ENCODE measurements at places on chromosomes 4 and X.

GRCh38 chrX:6095469-6095868, 133.2 kb downstream of the NLGN4X start:
- DNase-seq = no peak

- DNase-seq = no peak
Measured at GRCh38 chr4:185318679-185319078, 77.0 kb downstream of the LRP2BP start.

DNA sequence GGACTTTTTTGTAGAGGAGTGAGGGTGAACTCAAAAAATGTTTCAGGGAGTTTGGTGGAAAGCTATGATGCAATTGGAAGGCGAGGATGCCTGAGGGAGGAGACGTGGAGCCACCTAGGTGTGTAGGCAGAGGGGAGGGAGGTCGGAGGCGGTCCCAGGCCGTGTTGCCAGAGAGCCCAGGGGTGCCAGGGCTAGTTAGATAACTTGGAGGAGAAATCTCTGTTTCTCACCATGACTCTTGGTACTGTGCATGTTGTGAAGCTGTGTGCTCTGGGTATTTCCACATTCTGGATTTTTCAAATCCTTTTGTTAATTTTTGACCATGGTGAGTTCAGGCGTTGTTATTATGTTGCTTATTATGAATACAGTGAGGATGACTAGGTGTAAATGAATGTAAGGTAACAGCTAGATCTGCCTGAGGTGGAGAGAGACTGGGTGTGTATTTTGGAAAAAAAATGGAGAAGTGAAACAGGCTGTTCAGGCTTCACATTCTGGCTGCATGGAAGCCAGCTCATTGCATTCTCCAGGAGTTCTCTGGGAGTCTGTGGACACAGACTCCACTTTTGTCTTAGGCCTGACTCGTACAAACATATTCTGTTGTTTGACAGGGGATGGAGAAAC, 4.5 kb downstream of the RAB9A start:
- no peak for DNase-seq

DNA sequence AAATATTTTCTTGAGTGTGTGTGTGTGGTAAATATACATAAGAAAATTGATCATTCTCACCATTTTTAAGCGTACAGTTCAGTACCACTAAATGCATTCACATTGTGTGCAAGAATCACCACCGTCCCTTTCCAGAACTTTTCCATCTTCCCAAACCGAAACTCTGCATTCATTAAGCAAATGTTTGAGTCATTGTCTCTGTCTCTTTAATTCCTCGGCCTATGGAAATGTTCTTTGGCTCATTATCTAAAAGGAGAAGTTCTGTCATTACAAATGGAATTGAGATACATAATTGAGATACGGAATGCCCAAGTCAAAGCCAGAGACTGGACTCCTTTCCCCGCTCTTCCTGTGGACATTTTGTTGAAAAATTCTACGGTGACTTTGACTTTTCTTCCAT, 168.9 kb downstream of the DCLK2 start:
- no peak for DNase-seq

GRCh38 chrX:150291014-150291413, 72.1 kb upstream of the MAMLD1 start:
- DNase-seq = no peak

- DNase-seq = no peak
Measured at GRCh38 chr4:73098016-73098415, 28.5 kb upstream of the COX18 start.

DNA sequence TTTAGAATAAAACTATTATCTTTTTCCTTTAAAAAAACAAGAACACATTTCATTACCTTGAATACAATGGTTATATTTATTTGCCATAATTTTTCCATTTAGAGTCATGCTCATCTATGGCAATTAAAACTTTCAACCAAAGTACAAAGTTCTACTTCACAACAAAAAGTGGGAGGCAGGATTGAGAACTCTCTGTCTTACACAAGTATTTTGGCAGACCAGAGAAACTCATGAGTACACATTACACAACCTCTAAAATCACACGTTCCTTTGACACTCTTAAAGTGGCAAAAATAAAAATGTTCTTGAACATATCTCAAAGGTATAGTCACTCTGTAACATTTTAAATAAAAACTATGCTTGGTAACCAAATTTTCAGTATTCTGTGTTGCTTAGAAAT, 213.4 kb downstream of the IL15 start:
- DNase-seq = no peak

GRCh38 chr4:147547314-147548056, 66.6 kb downstream of the EDNRA start:
- DNase-seq = no peak

DNA sequence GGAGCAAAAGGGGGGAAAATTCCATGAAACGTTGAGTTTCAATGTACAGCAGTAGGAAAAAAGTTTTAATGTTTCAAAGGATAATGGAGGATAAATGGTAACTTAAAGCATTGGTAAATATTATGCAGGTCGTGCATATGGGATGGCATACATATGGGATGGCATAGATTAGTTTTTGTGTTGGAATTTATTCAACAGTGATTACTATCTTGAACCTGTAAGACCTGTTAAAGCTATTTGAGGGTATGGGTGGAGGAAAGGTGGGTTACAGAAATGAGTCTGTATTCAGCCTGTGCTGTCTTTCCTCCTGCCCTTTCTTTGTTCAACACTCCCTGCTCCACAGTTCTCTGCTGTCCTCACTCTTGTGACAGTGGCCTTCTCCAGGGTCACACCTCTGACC, 54.6 kb downstream of the ARHGAP10 start:
- no peak for DNase-seq

- no peak for DNase-seq
Measured at GRCh38 chr4:94413085-94413840, 38.5 kb upstream of the PDLIM5 start.

DNA sequence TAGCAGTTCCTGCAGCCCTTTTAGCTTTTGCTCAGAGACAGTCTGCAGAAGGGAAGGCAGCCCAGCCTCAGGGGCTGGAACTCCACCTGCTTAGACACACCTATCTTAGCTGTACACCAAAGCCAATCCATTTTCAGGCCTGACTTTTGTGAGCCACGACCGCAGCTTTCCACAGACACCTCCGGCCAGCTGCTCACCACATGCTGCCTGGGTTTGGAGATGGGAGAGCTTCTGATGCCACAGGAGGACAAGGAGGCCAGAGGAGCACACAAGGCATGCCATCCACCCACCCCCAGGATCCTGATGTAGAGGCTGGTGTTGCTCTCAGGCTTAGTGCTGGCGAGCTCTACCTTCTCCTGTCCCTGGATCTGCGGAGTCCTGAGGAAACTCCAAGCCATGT, 141.8 kb upstream of the NALF2 start:
- no peak for DNase-seq

- DNase-seq = no peak
Measured at GRCh38 chr4:139550724-139551429, 5.1 kb downstream of the SETD7 start.

DNA sequence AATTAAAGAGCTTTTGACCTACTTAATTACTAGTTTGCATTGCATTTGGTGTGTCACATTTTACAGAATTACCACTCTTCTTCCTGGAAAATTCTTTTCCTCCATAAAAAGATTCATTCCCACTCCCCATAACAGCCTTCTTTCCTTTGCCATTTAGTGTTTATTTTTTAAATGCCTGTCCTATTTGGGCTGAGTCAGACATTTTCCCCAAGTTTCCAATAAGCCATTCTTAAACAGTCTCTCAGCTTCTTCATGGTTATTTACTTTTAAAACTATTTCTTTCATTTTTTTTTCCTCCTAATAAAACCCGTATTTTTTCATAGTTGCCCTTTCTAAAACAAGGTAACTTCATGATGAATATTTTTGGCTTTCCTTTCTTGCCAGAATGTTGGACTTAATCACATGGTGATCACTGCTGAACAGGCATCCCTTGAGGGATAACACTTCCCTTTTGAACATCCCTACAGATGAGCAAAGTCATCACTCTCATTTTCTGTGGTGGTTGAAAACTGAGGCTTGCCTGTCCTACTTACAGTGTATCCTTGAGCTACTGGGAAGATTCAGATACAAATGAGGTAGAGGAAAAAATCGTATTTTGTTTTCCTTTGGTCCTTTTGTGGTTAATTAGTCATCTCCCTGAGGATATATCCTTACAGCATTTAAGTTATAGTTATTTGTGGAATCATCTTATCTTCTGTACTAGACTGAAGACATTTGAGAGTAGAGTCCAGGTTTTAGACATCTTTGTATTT, 520.5 kb upstream of the NR3C2 start:
- DNase-seq = no peak

- DNase-seq = no peak
Measured at GRCh38 chr4:84224522-84224921, 274.6 kb downstream of the NKX6-1 start.

GRCh38 chr4:56505269-56506130, at the start of gene ARL9:
TSS of gene ARL9 (plus strand) at chr4:56505791. CDS start at chr4:56505863, 72 bp downstream.
- no peak for DNase-seq

DNA sequence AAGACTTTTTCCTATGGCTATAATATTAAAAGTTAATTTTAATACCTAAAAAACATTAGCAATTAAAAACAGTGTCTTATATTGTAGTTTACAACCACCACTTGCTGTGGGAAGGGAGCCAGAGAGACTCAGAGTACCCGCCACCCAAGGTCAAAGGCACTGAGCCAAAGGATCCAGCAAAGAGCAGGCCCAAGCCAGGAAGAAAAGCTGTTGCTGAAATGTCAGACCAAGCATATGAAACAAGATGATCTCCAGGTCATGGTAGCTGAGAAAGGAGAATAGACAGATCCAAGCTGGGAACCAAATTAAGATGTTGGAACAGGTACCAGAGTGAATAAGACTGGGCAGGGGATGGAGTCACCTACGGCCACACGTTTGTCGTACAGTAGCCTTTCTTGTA, 18.8 kb upstream of the ATOH1 start:
- DNase-seq = no peak

DNA sequence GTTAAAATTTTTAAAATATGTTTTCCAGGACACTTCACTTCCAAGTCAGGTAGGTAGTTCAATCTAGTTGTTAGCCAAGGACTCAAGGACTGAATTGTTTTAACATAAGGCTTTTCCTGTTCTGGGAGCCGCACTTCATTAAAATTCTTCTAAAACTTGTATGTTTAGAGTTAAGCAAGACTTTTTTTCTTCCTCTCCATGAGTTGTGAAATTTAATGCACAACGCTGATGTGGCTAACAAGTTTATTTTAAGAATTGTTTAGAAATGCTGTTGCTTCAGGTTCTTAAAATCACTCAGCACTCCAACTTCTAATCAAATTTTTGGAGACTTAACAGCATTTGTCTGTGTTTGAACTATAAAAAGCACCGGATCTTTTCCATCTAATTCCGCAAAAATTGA, 49.7 kb downstream of the XIAP start:
- no peak for DNase-seq

DNA sequence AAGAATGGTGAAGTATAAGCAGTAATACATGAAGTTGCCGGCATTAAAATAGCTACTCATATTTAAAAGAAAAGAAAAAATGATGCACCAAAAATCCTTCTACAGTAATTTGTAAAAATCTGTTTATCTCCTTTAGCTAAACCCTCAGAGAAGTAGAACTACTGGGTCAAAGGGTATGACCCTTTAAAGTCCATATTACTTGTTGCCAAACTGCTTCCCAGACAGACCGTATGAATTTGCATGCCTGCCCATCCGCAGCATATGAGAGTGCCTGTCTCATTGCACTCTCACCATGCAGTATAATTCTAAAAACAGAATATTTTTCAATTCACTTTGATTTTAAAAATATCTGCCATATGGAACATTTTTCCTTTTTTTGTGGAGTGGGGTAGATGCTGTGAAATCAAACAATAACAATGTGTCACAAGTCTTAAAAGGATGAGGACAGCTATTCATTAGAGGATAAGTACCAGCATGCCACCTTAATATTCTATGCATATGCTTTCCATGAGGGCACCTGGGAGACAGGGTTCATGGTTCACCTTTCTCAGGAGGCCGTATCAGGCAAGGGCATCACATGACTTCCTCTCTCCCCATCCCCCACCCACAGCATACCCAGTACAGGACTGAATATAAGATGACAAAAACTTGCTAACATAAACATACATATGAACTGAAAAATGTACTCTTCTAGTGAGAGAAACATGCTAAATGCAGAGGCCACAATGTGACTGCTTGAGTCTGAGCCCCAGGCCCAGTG, 17.8 kb downstream of the ZDHHC9 start:
- no peak for DNase-seq

DNA sequence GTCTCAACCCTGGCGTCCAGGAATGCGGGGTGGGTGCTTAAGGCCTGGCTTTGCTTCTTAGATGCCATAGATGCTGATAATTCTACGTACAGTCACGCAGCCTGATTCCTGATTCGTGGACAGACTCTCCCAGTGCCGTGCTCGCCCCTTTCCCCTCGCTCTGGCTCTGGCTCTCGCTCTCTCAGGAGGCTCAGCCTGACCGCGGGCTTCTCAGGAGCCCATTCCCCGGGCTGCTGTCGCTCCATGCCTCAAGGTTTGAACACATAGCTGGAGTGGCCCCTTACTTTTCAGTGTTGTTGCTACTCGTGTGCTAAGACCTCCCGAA, 59.2 kb upstream of the ZC4H2 start:
- DNase-seq = peak; percentile 3

GRCh38 chr4:87944967-87945366, 30.5 kb upstream of the SPP1 start:
- no peak for DNase-seq

DNA sequence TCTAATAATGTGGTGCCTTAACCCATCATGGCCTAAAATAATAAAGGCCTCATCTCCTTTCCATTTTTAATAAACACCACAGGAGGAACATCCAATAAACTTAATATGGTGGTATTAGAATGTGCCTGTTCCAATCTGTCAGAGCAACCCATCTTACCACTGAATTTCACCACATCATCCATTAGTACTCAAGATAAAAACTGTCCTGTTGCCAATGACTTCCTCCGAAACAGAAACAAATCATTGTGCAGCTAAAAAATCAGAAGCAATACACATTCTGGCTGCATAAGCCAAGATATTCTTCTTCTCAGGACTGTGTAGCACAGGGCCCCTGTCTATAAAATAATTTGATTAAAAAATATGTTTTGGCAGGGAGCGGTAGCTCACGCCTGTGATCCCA, 18.5 kb downstream of the TLR10 start:
- DNase-seq = no peak

DNA sequence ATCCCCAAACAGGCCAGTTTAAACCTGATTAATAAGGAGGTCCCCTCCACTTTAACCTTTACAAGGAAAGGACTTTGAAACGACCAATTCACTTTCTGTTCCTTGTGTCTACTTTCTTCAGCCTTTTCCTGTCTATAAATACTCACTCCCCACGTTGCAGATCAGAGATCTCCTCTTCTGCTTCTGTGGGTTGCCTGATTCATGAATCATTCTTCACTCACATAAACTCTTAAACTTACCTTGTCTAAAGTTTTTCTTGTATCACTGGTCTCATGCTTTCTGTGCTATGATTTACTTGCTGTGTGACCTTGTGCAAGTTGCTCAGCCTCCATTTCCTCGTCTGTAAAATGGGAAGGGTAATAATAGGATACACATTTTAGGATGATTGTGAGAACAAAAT, 236.1 kb downstream of the QDPR start:
- DNase-seq = no peak

GRCh38 chr4:38386654-38387188, 277.3 kb upstream of the KLF3 start:
- no peak for DNase-seq

- no peak for DNase-seq
Measured at GRCh38 chr4:153028535-153028934, 92.4 kb downstream of the FHDC1 start.
